ENCODE measurements at places on chromosomes 1 and 21. TPM values are rescaled to one million over a fixed set of nuclear protein-coding genes. Genes with fewer than 3 reads are reported as not detected.

DNA sequence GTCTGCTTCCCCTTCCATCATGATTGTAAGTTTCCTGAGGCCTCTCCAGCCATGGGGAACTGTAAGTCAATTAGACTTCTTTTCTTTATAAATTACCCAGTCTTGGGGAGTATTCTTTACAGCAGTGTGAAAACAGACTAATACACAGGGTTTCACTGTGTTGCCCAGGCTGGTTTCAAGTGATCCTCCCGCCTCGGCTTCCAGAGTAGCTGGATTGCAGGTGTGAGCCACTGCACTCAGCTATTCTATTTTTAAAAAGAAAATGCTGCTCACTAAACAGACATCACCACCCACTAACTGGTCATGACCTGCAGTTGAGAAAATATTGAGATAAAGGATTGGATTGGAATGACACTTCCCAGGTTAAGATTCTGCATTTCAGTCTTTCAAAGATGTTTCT lies 20.8 kb upstream of the SLC2A7 start:
- DNase-seq = no peak

DNA sequence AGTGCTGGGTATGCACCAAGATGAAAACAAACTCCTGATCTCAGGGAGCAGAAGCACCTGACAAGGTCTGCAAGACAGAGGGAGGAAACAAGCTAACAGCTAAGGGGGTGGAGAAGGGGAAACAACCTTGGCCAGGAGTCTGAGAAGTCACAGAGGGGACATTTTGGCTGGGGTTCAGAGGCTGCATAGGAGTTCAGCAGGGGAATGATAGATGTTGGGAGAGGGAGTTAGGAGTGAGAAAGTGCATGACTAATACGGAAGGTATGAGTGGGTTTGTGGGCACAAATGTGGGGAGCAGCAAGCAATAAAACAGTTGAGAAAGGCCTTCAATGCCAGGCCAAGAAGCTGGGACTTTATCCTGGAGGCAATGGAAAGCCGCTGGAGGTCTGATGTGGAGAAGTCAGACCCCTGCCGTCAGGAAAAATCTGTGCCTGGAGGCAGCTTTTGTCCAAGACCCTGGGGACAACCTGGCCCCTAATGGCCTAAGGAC lies 16.4 kb downstream of the EPHA2 start:
- no peak for DNase-seq

- peak; percentile 53 for DNase-seq
Measured at GRCh38 chr1:66944330-66945274, 19.8 kb downstream of the MIER1 start.

LCE6A gene
- polyA plus RNA-seq = not detected

DNAJC28 gene
- polyA plus RNA-seq = 0.75 TPM
